Astrocyte of the hippocampus (primary cell): ENCODE measurements at places on chromosomes 2 and 18.

- peak; percentile 64 for DNase-seq
These were observed 160.9 kb downstream of the ZEB2 start for GRCh38 chr2:144358979-144359541.

DNA sequence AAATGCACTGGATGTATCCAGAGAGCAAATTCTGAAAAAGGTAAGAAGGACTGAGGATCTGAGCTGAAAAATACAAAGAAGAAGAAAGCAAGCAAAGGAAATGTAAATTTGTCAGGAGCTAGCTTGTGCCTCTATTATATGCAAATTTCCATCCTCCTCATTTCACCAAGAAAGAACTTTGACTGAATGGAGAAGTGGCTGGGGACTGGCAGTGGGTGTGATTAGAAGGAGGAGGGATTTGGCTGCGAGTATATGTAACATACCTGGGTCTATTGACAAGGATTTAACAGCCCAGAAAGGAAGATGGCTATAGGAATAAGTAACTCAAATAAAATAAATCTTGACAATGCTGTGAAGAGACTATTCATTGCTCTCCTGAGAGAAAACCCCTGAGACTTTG lies 19.4 kb upstream of the RIT2 start:
- no peak for DNase-seq

- DNase-seq, result no peak
These were observed 193.1 kb downstream of the HNMT start for GRCh38 chr2:138157372-138157771.

- DNase-seq, result no peak
These were observed 70.8 kb upstream of the CDC42EP3 start for GRCh38 chr2:37742286-37742685.

DNA sequence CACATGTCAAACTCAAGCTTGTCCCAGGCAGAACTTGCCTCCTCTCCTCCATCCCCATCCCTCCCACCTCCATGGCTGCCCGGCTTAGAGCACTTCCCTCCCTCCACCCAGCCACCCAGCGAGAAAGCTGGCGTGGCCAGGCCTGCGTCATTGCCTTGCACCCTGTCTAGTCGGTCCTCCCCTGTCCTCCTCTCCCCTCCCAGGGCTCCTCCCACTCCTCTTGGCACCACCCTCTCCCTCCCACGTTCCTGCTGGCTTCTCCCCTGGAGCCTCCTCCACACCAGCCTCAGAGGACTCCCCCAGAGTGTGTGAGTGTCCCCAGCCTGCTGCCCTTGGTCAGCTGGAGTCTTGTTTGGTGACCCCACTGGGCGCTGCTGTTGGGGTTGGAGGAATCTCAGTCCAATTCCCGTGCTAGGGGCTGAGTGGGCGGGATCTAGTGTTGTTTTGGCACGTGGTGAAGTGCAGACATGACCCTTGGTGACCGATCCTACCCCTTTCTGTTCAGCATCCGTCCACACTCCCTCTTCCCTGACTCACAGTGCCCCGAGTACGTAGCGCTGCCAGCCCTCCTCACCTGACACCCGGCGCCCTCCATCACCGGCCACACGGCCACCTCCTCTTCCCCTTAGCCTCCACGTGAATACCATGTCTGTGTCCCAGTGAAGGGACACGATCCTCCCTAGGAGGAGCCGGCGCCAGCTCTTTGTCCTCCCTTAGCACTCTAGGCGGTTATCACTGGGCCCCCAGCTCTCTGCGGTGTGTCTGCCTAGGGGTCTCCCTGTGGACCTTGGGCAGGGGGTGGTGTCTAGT lies 41.4 kb downstream of the ATP6V1C2 start:
- DNase-seq, result no peak

- DNase-seq, result no peak
These were observed 78.2 kb upstream of the GALNT3 start for GRCh38 chr2:165872101-165872791.
